ENCODE measurements at places on chromosomes 7 and 10. TPM values are rescaled to one million over a fixed set of nuclear protein-coding genes. Genes with fewer than 3 reads are reported as not detected.

The SCD gene
- 121 TPM for total RNA-seq

- H3K4me3 ChIP-seq, result no peak overlapping the region
- peaks cover 63% of the 10 kb centered on the region for H3K4me1 ChIP-seq
- DNase-seq, result peak; percentile 95
- no peaks in the 10 kb centered on the region for H3K27me3 ChIP-seq
These were observed 142.6 kb downstream of the TWIST1 start for GRCh38 chr7:18974803-18975202.

- no peak overlapping the region for H3K27ac ChIP-seq
- H3K36me3 ChIP-seq, result no peaks in the 10 kb centered on the region
These were observed 32.3 kb upstream of the IL6 start for GRCh38 chr7:22694597-22695207.

DNA sequence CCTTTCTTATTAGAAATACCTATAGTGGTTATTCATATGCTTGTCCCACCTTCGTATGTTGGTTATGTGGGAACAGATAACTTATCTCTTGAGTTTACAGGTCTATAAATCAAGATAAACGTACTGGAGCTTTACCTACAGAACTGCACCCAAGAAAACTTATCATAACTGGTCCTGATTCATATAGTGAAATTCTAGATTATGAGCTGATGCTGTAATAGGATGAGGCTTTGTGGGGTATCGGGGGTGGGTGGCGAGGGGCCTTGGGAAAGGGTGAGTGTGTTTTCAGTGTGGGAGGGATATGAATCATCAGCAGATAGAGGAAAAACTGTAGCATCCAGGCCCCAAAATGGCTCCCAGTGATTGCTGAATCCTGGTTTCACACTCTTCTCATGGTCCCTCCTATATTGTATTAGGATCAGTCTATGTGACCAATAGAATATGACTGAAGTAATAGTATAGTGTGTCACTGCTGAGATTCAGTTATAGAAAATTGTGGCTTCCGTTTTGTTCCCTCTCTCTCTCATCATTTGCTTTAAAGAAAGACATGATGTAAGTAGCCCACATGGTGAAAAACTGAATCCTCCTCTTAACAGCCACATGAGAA, 706.8 kb upstream of the LRRTM3 start:
- peaks cover 8% of the 10 kb centered on the region for H3K4me1 ChIP-seq
- no peaks in the 10 kb centered on the region for H3K36me3 ChIP-seq
- peak; percentile 56 for DNase-seq
- H3K27me3 ChIP-seq, result no peaks in the 10 kb centered on the region
- H3K4me3 ChIP-seq, result no peak overlapping the region
- H3K27ac ChIP-seq, result no peak overlapping the region

The OPN1SW gene
- not detected for total RNA-seq

The TAS2R41 gene
- not detected for total RNA-seq

DNA sequence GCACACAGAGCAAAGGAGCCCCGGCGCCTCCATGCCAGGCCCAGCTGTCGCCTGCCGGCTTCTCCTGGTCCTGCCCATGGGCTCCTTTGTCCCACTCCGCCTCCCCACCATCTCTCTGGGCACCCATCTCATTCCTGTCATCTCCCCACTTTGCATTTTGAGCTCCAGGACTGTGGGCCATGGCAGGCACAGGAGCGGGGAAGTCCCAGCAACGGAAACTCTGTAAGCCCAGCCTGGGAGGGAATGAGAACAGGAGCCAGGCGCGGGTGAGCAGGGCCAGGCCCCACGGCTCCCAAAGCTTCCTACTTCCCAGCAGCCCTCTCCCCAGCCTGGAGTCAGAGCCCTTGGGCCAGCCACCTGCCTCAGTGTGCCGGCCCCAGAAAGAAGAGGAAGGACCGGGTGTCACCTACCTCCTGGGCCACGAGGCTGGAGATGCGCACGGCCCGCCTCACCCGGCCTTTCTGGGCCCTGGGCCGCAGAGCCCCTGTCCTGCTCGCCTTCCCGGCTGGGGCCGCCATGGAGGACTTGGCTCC, 23.1 kb downstream of the KCNH2 start:
- H3K4me3 ChIP-seq, result no peak overlapping the region
- no peak for DNase-seq

The VENTX gene
- total RNA-seq, result not detected

The MRC1 gene
- total RNA-seq, result not detected

The ZNF467 gene
- total RNA-seq, result 4.1 TPM

The IFIT2 gene
- total RNA-seq, result 6.9 TPM

GRCh38 chr7:37729181-37729580, 45.6 kb downstream of the GPR141 start:
- no peaks in the 10 kb centered on the region for H3K27me3 ChIP-seq
- no peaks in the 10 kb centered on the region for H3K4me1 ChIP-seq
- no peak overlapping the region for H3K4me3 ChIP-seq
- DNase-seq, result no peak

The ANKRD7 gene
- not detected for total RNA-seq

GRCh38 chr10:73095481-73096021, 1.1 kb downstream of the P4HA1 start:
- peak overlapping the region; percentile 64 for H3K4me3 ChIP-seq
- H3K27ac ChIP-seq, result peak overlapping the region; percentile 34

DNA sequence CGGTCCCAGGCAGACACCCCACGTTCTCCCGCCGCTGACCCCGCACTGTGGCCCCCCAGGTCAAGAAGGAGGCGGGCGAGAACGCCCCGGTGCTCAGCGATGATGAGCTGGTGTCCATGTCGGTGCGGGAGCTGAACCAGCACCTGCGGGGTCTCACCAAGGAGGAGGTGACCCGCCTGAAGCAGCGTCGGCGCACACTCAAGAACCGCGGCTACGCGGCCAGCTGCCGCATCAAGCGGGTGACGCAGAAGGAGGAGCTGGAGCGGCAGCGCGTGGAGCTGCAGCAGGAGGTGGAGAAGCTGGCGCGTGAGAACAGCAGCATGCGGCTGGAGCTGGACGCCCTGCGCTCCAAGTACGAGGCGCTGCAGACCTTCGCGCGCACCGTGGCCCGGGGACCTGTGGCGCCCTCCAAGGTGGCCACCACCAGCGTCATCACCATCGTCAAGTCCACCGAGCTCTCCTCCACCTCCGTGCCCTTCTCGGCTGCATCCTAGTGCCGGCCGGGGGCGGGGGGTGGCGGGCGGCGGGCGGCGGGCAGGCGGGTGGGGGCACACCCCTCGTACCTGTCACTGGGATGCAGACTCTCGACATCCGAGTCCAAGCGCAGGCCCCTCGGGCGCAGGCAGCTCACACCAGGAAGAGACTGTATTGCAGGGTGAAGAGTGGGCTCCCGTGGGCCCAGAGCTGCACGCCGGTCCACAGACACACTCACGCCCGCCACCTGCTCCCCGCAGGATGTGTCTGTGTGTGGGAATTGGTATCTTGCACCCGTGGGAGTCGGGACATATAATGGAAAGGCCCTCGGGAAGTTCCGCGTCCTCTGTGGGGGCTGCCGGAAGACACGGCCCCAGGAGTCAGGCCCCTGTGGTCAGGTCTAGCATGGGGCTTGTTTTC, 9.6 kb downstream of the MAFK start:
- DNase-seq, result no peak
- H3K36me3 ChIP-seq, result peaks cover 12% of the 10 kb centered on the region
- H3K27me3 ChIP-seq, result no peaks in the 10 kb centered on the region
- no peak overlapping the region for H3K4me3 ChIP-seq
- no peak overlapping the region for H3K27ac ChIP-seq

DNA sequence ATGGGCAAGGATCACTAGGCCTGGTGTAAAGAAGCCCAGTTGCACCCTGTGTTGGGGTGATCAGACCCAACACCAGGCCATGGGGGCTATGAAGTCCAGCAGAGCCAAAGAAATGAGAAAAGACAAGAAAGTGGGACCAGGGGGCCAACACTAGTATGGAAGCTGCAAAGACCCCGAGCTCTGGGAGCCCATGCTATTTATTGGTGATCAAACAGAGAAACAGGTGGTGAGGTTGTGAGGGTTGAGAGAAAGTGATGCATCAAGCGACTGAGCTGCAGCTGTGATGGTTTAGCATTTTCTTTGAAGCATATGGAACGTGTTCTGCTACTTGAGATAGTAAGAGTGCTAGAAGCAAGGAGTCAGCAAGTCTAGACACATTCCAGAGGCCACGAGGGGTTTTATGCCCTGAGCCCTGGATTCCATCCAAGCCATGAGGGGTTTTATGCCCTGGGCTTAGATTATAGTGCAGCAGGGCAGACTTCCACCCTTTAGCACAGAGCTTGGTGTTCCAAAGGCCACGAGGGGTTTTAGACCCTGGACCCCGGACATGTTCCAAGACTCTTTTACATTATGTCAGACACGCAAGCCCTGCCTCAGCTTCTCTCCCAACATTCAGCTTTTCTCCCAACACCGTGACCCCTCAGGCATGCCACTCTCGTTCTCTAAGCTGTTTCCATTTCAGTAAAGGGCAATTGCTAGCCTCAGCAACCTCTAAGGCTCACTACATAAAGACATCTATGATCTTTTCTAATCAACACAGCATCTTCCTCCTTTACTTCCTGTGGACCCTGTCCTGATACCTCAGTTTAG, 43.1 kb upstream of the GPAM start:
- no peaks in the 10 kb centered on the region for H3K36me3 ChIP-seq
- no peaks in the 10 kb centered on the region for H3K27me3 ChIP-seq
- H3K27ac ChIP-seq, result no peak overlapping the region
- 0 out of 2 replicates have a peak, but pooled peaks cover 4% of the 10 kb centered on the region for H3K4me1 ChIP-seq
- no peak overlapping the region for H3K4me3 ChIP-seq

DNA sequence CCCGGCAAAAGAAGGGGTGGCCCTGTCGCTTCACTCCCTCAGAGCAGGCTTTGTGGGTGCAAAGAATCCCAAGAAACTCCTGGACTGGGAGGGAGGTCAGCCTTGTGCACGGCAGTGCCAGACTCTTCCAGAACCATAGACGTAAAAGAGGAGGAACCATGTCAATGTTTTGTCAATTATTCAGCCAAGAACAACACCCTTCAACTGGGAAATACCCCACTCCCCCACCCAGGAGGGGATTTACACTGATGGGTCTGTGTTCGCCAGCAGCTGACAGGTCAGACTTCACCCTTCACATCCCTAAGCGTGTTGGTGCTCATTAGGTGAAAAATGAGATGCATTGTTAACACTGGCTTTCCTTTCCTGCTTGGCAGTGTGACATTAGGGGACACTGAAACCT, 116.8 kb upstream of the BMPER start:
- no peak overlapping the region for H3K27ac ChIP-seq
- H3K36me3 ChIP-seq, result no peaks in the 10 kb centered on the region
- H3K4me1 ChIP-seq, result no peaks in the 10 kb centered on the region
- no peak overlapping the region for H3K4me3 ChIP-seq

DNA sequence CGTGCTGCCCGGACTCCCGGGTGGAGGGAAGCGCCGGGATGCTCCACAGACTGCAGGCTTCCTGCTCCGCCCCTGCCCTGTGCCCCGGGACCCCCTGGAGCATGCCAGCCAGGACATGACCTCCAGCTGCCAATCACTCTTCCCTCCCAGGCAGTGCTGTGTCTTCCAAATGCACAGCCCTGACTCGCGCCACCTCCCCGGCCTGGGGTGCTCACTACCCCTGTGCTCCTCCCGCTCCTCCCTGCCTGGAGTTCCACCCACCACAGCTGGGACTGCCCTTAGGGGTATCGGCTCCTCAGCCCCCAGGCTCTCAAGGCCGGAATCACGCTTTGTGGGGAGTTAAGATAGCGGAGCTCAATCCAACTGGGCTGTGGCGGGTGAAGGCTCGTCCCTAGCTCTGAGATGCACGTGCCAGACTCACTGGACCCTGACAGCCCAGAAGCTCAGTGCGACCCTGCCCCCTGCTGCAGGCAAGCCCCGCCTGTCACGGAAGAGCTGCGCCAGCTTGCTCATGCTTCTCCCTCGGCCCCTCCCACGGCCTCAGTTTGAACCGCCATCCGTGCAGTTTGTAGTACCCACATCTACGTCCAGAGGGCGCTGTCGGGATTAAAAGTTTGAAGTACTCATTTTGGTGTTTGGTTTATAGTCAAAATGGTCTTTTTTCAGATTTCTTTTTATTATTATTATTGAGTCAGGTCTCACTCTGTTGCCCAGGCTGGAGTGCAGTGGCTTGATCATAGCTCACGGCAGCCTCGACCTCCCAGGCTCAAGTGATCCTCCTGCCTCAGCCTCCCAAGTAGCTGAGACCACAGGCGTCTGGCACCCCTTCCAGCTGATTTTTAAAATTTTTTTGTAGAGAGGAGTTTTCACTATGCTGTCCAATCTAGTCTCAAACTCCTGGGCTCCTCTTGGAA, 142.5 kb upstream of the TCERG1L start:
- H3K27ac ChIP-seq, result no peak overlapping the region
- H3K4me3 ChIP-seq, result no peak overlapping the region
- peak; percentile 36 for DNase-seq
- no peaks in the 10 kb centered on the region for H3K4me1 ChIP-seq

The GARIN1A gene
- 3.6 TPM for total RNA-seq

All from PC-3 (cell line).